ENCODE measurements at places on chromosomes 12 and 14. TPM values are rescaled to one million over a fixed set of nuclear protein-coding genes. Genes with fewer than 3 reads are reported as not detected.
A peak's percentile ranks its signal among the peaks of the same experiment; 100 is the strongest.

DNA sequence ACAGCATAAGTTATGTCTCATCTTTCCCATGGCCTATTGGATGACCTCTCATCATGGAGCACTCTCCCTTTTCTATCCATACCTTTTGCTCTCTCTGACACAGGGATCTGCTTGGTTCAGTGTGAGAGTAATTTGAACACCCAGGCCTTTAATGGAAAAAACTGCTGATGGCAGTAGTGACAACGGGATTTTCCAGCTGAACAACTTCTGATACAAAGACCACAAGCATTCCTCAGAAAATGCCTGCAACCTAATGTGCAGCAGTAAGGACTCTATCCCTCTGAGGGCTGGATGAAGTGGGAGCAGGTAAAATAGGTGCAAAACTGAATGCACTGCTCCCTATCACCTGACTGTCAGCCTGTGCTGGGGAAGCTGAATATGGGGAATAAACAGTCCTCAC is 51.0 kb downstream of the KANSL2 start:
- H3K27ac ChIP-seq, result no peak overlapping the region
- no peaks in the 10 kb centered on the region for H3K36me3 ChIP-seq
- no peak for DNase-seq
- H3K4me3 ChIP-seq, result no peak overlapping the region
- H3K27me3 ChIP-seq, result peaks cover 10% of the 10 kb centered on the region

- H3K27ac ChIP-seq, result no peak overlapping the region
- no peaks in the 10 kb centered on the region for H3K27me3 ChIP-seq
- DNase-seq, result no peak
- H3K4me3 ChIP-seq, result no peak overlapping the region
- no peaks in the 10 kb centered on the region for H3K36me3 ChIP-seq
- peaks cover 8% of the 10 kb centered on the region for H3K4me1 ChIP-seq
These were observed 153.7 kb upstream of the PLXNC1 start for GRCh38 chr12:93994721-93995120.

GRCh38 chr14:24235804-24236688 is 3.3 kb downstream of the GMPR2 start:
- H3K27me3 ChIP-seq, result no peaks in the 10 kb centered on the region
- peaks cover 75% of the 10 kb centered on the region for H3K4me1 ChIP-seq

Gene RSRC2
- 49.4 TPM for total RNA-seq

Gene ADIPOR2
- 38.3 TPM for total RNA-seq

DNA sequence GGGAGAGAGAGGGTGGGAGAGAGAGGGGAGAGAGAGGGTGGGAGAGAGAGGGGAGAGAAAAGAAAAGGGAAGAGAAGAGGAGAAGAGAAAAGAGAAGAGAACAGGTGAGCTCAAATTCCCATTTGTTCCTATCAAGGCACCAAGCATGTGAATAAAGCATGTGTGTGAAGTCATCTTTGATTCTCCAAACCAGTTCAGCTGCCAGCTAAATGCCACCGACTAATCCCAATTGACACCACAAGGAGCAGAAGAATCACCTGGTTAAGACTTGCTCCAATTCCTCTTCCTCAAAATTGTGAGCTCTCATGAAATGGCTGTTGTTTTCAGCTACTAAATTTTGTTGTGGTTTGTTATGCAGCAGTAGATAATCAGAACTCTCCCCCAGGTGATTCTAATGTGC is 188.9 kb downstream of the TMX1 start:
- H3K36me3 ChIP-seq, result no peaks in the 10 kb centered on the region
- peaks cover 5% of the 10 kb centered on the region for H3K4me1 ChIP-seq
- DNase-seq, result no peak
- H3K27ac ChIP-seq, result no peak overlapping the region

GRCh38 chr14:105091517-105092170 is 26.4 kb upstream of the GPR132 start:
- peak overlapping the region; percentile 16 for H3K27ac ChIP-seq
- peaks cover 36% of the 10 kb centered on the region for H3K27me3 ChIP-seq
- no peaks in the 10 kb centered on the region for H3K36me3 ChIP-seq
- DNase-seq, result no peak
- H3K4me3 ChIP-seq, result no peak overlapping the region
- peaks cover 2% of the 10 kb centered on the region for H3K4me1 ChIP-seq

GRCh38 chr14:53152184-53152886 is 788 bp downstream of the DDHD1 start:
- peak; percentile 74 for DNase-seq
- H3K36me3 ChIP-seq, result peaks cover 2% of the 10 kb centered on the region
- no peaks in the 10 kb centered on the region for H3K27me3 ChIP-seq
- H3K4me1 ChIP-seq, result peaks cover 11% of the 10 kb centered on the region
- peak overlapping the region; percentile 85 for H3K27ac ChIP-seq
- peak overlapping the region; percentile 78 for H3K4me3 ChIP-seq

GRCh38 chr14:77324289-77324688 is 3.5 kb downstream of the GSTZ1 start:
- no peak for DNase-seq
- H3K4me1 ChIP-seq, result peaks cover 15% of the 10 kb centered on the region
- no peaks in the 10 kb centered on the region for H3K27me3 ChIP-seq
- H3K27ac ChIP-seq, result no peak overlapping the region
- H3K4me3 ChIP-seq, result no peak overlapping the region

Gene ACVRL1
- 24.1 TPM for total RNA-seq

All from psoas muscle (tissue), 8 donors.